Fibroblast of skin of right quadriceps (primary cell): ENCODE measurements at places on chromosomes 5 and 9.

- no peak for DNase-seq
These were observed 93.2 kb upstream of the ADAMTS2 start for GRCh38 chr5:179438461-179438860.

DNA sequence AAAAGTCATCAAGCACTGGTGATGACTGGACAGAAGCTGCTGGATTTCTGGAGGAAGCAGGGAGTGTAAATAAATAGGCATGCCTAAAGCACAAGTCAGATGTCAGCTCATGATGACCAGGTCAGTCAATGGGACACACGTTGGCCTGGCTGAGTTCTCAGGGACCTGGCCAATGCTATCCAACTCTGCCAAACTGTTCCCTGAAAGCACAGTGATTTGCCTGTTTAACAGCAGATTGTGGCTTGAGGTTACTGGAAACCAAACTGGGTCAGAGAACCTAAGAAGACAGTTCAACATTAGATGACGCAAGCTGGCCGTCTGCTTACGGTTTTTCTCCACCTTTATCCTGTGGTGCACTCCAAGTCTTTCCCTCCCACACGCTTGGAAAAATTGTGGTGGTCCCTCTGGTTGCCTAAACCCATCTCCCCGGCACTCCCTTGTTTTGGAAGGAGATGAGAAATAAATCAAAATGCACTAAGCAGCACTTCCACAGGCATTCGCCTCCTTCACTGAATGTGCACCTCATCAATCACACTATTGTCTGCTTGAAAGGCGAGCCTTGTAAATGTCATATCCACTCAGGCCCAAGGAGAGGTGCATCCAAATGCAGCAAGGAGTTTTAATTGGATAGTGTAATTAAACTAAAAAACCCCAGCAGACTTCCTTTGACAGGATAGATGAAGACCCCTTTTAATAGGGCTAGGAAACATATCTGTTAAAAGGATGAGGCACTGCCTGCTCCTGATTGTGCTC lies 199.4 kb downstream of the GAPVD1 start:
- DNase-seq: no peak

DNA sequence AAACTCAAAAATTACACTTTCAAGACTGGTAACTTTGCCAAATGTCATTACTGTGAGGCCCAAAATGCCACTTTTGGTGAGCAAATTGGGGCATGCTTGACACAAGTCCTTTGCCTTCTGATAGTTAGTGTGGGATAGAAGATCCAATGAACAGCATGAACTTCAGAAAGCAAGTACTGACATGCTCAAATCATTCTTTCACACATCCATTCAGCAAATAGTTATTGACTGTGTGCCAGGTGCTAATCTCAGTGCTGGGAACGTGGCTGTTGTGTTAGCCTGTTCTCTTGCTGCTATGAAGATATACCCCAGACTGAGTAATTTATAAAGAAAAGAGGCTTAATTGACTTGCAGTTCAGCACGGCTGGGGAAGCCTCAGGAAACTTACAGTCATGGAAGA lies 247.0 kb downstream of the CHSY3 start:
- no peak for DNase-seq

- DNase-seq: peak; percentile 62
These were observed 36.7 kb upstream of the ARRDC3 start for GRCh38 chr5:91419571-91420537.

- no peak for DNase-seq
These were observed 44.1 kb upstream of the STXBP1 start for GRCh38 chr9:127567730-127568617.

DNA sequence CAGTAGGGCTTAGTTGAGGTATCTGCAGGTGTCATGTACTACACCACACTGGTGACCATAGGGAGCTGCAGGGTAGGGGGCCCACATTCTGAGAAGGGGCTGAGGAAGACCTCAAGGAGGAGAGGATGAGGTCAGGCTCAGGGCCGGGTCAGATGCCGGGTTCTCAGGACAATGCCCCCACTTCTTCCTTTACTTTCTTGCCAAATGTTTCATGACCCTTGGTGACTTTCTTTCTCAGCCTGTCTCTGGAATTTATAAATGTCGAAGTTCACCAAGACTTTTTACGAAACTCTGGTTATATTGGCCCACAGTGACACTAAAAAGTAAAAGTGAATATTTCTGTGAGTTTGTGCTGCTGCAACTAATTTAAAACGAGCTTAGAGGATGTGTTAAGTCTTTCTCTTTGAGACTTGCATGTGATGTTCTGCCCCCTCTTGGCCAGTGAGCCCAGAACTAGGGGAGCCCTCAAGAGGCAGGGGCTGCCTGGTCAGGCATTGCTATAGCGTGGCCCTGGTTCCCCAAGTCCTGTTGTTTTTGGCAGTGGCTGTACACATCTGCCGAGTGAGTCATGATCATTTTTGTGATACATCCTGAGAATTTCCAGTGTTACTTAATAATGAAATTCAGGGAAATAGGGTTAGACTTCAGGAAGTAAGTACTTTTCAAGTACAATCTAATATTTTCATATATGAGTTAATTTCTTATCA lies 11.2 kb downstream of the ACO1 start:
- peak; percentile 87 for DNase-seq

DNA sequence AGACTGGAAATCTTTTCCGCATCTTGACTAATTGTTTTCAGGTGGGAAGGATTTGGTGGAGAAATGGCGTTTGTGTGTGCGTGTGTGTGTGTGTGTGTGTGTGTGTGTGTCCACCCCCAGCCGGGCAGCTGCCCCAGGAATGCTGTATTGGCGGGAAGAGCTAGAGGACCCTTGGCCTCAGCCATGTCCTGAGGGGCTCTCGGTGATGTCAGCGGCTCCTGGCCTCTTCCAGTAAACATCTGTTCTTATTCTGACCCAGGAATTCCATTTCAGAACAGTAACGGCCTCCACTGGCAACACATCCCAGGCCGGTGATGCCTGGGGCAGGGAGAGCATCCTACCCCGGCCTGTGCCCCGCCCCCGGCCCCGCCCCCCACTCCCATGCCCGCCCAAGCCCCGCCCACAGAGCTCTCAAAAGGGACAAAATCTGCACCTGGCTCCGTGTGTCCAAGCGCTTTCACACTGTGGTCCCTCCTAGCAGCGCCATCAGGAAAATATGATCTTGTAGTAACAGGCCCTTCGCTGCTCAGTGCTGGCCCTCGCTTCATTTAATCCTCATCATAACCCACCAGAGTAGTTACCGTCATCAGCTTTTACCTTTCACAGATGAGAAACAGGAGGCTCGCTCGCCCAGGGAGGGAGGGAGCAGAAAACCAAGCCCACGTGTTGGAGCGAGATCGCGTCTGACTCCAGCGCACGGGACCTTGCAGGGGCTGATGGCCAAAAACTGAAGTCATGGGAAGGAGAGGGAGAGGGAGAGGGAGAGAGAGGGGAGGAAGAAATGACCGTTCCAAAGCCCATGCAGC lies 18.9 kb downstream of the ADAMTS2 start:
- DNase-seq: peak; percentile 78

- no peak for DNase-seq
These were observed 303.0 kb upstream of the CDH9 start for GRCh38 chr5:27341342-27341741.

- no peak for DNase-seq
These were observed 146.8 kb downstream of the RFK start for GRCh38 chr9:76247426-76247825.

DNA sequence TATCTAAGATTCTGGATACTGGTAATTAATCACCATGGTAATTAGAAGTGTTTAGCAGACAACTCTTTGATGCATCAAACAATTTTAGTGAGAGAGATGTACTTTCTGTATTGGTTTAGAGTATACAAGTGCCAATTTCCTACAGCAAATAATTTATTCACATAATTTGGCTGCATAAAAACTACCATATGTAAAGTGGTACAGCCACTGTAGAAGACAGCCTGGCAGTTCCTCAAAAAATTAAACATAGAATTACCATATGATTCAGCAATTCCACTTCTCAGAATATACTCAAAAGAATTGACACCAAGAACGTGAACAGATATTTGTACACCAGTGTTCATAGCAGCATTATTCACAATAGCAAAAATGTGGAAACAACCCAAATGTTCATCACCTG lies 36.2 kb downstream of the PHAX start:
- DNase-seq: no peak

GRCh38 chr9:113388833-113389232 lies 12.0 kb upstream of the HDHD3 start:
- DNase-seq: no peak

GRCh38 chr5:14672484-14673394 lies 8.2 kb downstream of the OTULIN start:
- no peak for DNase-seq

DNA sequence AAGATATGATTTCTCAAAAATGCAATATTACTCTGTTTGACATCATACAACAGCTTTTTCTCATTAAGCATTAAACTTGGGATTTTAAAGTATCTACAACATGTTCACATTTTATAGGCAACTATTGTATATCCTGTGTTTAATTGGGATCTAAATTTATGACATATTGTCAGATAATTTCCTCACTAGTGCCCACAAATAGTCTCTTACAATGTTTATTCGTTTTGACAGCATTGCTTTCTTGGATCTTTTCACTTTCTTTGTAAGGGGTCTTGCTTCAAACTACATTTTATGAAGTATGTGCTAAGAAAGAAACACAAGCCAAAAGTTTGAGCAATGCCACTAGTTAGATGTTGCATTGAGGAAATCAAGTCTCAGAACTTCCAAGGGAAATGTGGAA lies 285.1 kb downstream of the TMEM167A start:
- DNase-seq: peak; percentile 4

DNA sequence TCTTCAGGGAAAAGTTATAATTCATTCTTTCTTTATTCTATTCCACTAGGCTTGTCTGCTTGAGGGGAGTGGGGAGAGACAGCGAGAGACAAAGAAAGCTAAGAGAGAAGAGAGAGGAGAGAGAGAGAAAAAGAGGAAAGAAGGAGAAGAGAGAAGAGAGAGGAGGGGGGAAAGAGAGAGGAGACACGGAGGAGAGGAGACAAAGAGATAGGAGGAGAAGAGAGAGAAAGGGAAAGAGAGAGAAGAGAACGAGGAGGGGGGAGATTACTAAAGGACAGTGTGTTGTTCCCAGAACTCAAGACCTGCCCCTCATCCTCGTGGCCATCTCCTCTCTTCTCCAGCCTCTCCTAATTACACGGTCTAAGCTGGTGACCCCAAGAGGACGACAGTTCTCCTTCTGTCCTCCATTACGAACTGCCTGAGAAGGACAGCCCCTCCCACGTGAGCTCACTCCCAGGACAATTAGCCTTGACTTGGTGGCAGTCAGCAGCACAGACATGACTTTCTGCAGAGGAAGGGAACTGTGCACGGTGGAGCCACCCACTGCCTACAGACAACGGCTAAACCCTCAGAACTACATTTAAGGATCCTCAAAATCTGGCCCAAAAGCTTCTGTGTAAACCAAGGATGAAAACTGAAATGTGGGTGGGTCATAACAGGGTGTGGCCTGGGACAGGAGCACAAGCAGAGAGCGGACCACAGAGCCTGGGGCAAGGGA lies 99.1 kb downstream of the COL23A1 start:
- no peak for DNase-seq

DNA sequence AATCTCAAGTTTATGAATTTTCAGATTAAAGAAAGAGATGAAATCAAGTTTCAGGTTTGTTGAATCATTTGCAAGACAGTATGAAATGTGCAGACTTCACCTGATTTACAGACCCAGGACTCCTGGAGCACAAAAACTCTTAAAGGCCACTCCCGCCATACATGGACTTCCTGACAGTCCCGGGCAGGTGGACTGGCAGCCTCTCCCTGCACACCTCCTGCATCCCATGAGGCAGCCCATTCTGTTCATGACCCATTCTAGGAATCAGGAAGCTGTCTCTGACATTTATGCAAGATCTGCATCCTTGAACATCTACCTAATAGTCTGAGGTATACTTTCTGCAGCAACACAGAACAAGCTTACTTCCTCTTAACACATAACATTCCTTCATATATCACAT lies 5.9 kb downstream of the DDX31 start:
- no peak for DNase-seq

GRCh38 chr9:132679946-132680625 lies 9.8 kb downstream of the GTF3C4 start:
- no peak for DNase-seq

DNA sequence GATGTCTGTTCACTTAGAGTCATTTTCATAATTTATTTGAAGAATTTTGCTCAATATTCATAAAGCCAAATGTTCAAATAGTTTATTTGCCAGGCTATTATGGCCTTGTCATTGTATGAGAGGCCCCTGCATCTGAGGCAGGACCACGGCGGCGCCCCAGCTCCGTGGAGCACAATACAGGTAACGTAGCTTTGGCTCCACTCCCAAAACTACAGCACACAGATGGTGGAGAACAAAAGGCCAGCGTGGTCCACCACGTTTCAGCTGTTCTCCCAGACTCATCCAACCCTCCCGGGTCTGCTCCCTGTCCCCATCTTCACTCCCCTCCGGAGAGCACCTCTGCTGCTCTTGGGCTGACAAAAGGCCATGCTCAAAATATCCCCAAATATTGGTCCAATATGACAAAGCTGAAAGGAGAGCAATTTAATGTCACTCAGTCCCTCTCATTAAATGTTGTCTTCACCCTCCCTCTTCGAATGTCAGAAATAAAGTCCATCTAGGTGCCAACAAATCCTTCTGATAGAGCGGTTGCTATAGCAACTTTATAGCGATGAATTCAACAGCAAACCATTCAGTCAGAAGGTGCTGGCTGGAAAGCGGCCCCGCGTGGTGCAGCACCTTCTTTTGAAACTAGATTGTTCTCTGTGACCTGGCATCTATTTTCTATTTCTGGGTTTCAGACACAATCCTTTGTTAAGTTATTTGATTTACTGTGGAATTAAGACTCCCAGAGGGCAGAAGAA lies 504.3 kb downstream of the ARHGEF28 start:
- no peak for DNase-seq

- DNase-seq: peak; percentile 68
These were observed 155.0 kb downstream of the NFIB start for GRCh38 chr9:14158916-14159315.

DNA sequence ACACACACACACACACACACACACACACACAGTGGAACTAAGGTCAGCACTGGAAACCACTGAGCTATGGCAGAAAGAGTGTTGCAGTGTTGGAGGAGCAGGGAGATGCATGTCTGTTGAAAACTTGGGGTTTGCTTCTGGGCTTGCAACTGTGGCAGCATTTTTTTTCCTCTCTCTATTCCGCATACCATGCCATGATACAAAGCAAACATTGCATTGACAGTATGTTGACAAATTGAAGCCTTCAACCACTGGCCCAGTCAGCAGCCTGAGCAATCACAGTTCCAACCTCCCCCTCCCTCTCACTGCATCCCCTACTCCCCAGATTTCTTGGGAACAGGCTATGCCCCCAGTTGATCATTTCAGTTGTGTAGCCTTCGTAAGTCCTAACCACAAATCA lies 478.1 kb upstream of the WWC1 start:
- peak; percentile 61 for DNase-seq

DNA sequence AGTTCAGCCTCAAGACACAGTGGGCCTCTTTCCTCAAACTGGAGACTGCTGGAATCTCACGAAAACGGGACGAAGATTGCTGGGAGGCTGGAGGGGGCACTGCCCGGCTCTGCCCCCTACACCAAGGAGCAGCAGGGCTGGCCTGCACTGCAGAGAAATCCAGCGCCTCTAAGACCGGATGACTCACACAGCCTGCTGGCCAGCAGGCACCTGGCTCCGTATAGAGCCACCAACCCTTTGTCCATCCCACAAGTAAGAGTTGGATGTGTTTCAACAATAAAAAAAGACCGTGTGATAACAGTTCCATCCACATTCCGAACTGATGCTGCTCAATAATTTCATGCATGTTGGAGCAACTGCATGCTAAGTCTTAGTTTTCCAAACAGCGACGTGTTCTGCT lies 11.5 kb downstream of the CCDC127 start:
- no peak for DNase-seq

GRCh38 chr5:54215233-54215736 lies 95.1 kb downstream of the ARL15 start:
- peak; percentile 80 for DNase-seq
